Stimulated activated CD8-positive, alpha-beta memory T cell treated with anti-CD3 and anti-CD28 coated beads, Interleukin-4, amount 100 ng/mL, for 1 hour (primary cell): ENCODE measurements at places on chromosomes 6 and 20.
A peak's percentile ranks its signal among the peaks of the same experiment; 100 is the strongest.

DNA sequence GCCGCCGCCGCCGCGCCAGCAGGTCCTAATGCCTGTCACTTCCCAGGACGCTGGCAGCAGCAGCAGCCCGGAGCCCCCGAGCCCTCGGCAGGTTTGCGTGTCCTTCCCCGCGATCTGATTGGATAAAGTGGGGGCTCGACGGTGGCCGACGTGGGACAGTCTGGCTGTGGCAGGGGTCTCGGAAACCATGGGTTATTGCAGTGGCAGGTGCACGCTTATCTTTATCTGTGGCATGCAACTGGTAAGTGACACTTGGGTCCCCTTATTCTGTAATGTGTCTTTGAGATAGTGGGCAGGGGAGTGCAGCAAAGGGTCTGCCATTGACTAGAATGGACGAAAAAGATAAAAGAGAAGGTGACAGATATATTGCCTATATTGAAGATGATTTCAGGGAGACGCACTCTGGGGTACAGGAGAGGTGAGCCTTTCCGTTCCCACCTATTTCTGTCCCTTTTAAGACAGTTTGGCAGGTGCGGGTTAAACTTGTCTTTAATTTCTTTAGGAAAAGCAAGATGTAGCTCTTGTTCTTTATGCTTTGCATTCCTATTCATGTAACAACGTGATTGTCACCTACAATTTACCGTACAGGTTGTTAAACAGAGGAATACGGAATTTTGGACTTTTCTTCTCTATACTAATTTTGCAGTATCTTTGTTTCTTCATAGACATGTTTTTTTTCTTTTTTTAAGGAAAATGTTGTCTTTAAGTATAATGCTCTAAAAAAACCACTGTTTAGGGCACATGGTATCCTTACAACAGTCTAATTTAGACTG lies 535 bp downstream of the NKAIN2 start:
- no peak for DNase-seq

- no peak for DNase-seq
Measured at GRCh38 chr6:91476000-91476399, 889.1 kb upstream of the MAP3K7 start.

DNA sequence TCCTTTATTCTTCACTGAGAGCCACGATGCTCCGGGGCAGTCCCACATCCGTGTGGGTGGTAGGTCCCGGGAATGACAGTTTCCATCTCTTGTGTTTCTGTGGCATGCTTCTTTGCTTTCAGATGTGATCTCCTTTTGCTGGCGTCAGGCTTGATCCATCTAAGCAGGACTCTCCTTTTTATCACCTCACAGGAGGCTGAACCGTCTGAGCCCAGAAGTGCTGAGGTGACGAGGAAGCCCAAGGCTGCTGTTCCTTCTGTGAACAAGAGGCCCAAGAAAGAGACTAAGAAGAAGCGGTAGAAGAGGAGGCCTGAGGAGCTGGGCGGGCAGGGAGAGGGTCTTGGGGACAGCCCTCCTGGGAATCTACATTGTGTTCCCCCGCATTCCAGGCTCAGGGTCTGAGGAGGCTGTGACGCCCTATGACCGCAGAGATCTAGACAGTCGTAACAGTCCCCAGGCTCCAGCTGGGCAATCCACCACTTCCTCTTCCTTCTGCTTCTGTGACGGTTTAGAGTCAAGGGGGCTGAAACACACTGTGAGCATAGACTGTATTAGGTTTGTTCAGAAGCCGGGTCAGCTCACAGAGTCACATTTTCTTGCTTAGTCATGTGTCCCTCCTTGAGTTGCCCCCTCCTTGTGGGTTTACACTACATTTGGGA lies 26.8 kb downstream of the MANBAL start:
- no peak for DNase-seq

GRCh38 chr20:46709055-46709458 lies 392 bp upstream of the SLC2A10 start:
- DNase-seq: no peak

DNA sequence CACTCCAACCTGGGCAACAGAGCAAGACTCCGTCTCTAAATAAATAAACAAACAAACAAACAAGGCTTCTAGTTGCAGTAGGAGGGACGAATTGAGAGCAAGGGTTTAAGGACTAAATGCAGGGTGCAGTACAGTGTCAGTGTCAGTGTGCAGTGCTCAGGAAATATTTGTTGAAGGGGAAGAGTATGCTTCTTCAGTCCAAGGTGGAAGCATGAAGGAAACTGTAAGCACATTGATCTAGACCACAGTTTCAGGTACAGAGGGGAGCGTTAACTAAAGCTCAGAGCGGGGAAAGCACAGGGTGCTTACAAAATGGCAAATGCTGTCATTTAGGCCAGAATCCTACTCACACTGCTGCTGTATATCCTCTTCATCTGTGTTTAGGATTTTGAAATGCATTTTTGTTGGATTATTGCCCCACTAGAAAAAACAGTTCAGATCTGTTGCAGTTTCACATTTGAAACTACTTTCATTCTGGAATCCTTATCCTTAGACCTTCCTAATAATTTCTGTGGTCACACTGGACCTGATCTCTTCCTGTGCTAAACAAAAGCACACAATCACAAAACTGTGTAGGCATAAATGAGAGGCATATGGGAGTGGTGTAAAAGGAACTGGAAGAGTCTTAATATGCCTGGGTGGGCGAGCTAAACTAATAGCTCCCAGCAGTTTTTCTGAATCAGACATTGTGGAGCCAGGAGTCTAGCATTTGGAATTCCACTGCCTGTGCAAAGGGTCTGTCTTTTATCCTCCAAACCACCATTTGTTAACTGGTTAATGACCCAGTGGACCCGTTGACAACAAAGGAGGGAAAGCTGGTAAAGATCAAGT lies 41.4 kb downstream of the CBFA2T2 start:
- DNase-seq: no peak

- no peak for DNase-seq
Measured at GRCh38 chr6:169849396-169849795, 98.0 kb downstream of the ERMARD start.

GRCh38 chr20:4787069-4787468 lies 65.4 kb downstream of the PRND start:
- no peak for DNase-seq

DNA sequence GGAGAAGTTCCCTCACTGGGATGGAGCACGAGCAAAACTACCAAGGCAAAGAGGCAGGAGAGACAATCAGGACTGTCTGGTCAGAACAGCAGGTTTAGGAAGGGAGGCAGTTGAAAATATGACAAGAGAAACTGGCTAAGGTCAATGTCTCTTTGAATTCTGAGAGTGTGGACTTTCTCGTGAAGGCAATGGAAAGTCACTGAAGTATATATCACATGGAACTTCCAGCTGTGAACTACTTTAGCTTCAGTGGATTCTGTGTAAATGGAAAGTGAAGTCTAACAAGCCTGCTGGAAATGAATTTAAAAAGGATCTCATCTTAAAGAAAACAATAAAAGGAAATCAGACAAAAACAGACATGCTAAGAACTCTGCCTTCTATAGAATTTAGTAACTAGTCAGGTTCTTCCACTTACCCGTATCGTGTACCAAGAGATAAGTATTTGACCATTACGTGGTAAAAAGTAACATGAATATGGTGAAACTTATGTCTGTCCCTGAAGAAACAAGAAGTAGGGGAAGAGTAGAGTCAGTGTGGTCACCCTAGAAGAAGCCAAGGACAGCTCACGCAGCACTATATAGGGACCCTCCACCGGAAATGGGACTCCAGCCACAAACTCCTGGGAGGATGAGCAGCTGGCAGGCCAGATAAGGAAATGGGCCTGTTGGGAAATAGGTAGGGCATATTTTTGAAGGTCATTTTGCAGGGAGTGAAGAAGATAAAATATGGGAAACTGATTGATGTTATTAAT lies 123.4 kb downstream of the MAP7 start:
- DNase-seq: no peak

DNA sequence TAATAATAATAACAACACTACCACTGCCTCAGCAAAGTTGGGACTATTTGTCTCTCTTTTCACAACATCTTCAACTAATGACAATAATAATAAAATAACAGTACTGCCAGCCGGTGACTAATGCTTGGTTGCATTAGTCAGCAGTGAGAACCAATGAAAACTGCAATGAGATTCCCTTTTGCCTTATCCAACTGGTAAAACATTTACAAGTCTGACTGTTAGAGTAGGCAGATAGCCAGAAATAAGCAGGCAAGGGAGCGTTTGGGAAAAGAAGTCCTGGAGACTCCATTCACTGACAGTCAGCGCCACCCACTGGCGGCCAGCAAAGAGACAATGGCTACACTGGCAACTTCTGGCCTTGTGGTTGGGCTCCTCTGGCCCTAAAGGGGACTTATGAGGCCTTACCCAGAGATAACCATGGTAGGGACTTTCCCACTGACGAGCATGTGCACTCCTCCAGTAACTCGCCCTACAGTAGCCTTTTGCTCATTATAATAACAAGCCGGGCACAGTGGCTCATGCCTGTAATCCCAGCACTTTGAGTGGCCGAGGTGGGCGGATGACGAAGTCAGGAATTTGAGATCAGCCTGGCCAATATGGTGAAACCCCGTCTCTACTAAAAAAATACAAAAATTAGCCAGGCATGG lies 3.4 kb upstream of the NSFL1C start:
- no peak for DNase-seq

GRCh38 chr20:14984768-14985622 lies 647.6 kb upstream of the FLRT3 start:
- DNase-seq: no peak

GRCh38 chr6:12030993-12031550 lies 19.0 kb downstream of the HIVEP1 start:
- DNase-seq: no peak

GRCh38 chr6:150343434-150343833 lies 25.4 kb upstream of the IYD start:
- no peak for DNase-seq

GRCh38 chr6:67792996-67793395 lies 842.1 kb upstream of the ADGRB3 start:
- no peak for DNase-seq

GRCh38 chr6:82783587-82784236 lies 281.9 kb downstream of the UBE3D start:
- no peak for DNase-seq

- no peak for DNase-seq
Measured at GRCh38 chr20:6863355-6863754, 95.9 kb downstream of the BMP2 start.

- no peak for DNase-seq
Measured at GRCh38 chr20:286508-286907, 4.0 kb downstream of the C20orf96 start.

GRCh38 chr6:37021356-37022129 lies 16.1 kb downstream of the FGD2 start:
- DNase-seq: peak; percentile 30

DNA sequence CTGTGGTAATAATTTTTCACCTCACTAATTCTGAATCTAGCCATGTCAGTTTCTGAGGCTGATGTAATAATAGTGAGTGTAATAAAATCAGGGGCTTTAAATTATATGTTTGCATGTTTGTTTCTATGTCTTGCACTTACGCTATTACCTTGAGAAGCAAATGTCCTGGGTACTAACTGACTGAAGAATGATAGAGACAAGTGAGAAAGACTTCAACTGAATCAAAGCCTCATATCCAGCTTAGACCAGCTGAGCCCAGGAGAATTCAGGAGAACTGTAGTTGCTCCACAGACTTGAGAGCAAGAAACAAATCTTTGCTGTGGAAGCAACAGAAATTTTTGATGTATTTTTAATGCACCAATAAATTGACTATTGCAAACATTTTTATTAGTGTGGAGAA lies 162.8 kb downstream of the MANEA start:
- DNase-seq: no peak

- DNase-seq: no peak
Measured at GRCh38 chr6:152478377-152479010, 158.7 kb downstream of the SYNE1 start.

GRCh38 chr6:35392111-35392702 lies 49.8 kb downstream of the PPARD start:
- no peak for DNase-seq

DNA sequence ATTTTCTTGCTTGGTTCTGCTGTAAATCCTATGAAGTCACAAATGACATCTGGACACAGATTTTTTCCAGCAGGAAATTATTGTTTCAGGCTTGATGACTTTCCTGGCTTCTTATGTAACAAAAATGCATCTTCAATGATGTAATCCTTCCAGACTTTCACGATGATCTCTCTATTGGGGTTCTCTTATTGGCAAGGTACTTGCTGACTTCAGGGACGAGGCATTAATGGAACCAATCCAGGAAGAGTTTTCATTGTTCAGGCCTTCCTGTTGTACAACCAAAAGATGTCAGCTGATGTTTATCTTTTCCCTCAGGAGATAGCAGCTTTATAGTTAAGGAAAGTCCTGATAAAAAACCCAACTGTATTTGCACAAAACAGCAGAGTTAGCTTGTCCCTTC lies 118.5 kb upstream of the MMS22L start:
- DNase-seq: no peak

GRCh38 chr6:125787791-125788190 lies 3.0 kb upstream of the NCOA7 start:
- DNase-seq: no peak

- DNase-seq: no peak
Measured at GRCh38 chr20:52060794-52061714, 130.5 kb downstream of the ZFP64 start.

GRCh38 chr6:74717591-74717990 lies 488.3 kb downstream of the COL12A1 start:
- no peak for DNase-seq
